Activated T-cell treated with anti-CD3 and anti-CD28 coated beads, Interleukin-2, amount 50 U/mL, for 72 hours (primary cell): ENCODE measurements at places on chromosomes 1 and 21. TPM values are rescaled to one million over a fixed set of nuclear protein-coding genes. Genes with fewer than 3 reads are reported as not detected.

OR2G6 gene
- total RNA-seq = not detected

NR1I3 gene
- total RNA-seq = not detected

DNA sequence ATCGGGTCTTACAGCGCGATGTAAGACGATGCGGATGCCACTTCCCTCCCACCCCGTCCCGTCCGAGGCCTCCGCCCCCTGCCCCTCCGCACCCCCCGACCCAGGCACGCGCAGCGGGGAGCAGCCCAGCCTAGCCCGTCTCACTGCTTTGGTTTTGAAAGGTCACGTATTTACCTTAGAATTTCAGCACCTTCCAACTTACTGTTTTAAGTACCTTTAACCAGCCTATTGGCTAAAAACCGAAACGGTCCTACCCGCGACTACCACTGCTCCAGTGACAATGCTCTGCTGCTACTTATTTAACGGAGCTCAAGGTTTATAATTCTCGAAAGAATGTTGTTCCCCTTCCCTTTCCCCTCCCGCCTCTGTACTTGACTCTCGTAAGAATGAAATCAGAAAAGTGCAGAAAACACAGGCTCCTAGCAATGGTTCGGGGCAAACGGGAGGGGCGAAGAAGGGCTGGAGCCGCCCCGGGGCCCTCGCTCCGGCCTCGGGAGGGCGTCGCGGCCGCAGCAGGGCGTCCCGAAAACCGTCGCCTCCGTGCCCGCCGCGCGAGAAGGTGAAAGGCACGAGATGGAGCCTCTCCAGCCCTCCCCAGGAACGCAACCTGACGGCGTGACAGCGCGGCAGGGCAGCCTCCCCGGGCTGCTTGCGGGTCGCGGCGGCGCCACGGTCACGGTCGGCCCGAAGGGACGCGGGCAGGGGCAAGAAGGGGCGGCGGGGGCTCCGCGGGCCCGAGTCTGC is 667 bp downstream of the TMEM50B start:
- H3K36me3 ChIP-seq = peaks cover 2% of the 10 kb centered on the region
- H3K4me3 ChIP-seq = peak overlapping the region; percentile 99
- H3K27ac ChIP-seq = peak overlapping the region; percentile 20
- peaks cover 20% of the 10 kb centered on the region for H3K4me1 ChIP-seq
- peak; percentile 54 for DNase-seq

GRCh38 chr1:24828887-24829192 is 83.6 kb downstream of the CLIC4 start:
- no peak overlapping the region for H3K27ac ChIP-seq
- no peak overlapping the region for H3K4me3 ChIP-seq
- DNase-seq = no peak
- no peaks in the 10 kb centered on the region for H3K36me3 ChIP-seq
